ENCODE measurements at places on chromosomes 1 and 21.

- DNase-seq = no peak
These were observed 70.8 kb downstream of the TIAM1 start for GRCh38 chr21:31273278-31273677.

DNA sequence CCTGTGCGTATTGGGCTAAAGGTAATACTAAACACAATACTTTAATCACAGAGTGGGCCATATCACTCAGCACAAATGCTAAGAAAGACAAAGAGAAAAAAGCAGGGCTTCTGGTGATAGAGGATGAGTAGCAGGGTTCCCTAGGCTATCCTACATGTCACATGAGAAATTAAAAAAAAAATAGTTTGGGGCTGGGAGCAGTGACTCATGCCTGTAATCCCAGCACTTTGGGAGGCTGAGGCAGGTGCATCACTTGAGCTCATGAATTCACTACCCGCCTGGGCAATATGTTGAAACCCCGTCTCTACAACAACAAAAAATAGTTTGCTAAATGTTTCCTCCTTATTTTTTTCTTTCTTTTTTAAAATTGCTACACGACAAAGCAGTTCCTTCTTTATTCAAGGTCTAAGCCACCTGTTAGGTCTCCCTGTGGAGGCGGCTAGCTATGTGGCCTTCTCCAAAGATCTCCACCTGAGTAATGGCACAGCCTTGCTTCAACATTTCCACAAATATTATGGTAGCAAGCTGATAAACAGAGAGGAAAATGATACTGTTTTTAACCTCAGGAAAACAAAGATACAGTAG, 1.5 kb downstream of the ENSA start:
- no peak for DNase-seq

- no peak for DNase-seq
These were observed 21.9 kb downstream of the UBE2Q1 start for GRCh38 chr1:154536570-154536969.

GRCh38 chr1:116289193-116289592, 83.9 kb upstream of the ATP1A1 start:
- no peak for DNase-seq

GRCh38 chr1:30965924-30966599, 57.5 kb upstream of the SDC3 start:
- DNase-seq = no peak

GRCh38 chr1:12153181-12153785, 13.5 kb upstream of the TNFRSF1B start:
- DNase-seq = no peak

DNA sequence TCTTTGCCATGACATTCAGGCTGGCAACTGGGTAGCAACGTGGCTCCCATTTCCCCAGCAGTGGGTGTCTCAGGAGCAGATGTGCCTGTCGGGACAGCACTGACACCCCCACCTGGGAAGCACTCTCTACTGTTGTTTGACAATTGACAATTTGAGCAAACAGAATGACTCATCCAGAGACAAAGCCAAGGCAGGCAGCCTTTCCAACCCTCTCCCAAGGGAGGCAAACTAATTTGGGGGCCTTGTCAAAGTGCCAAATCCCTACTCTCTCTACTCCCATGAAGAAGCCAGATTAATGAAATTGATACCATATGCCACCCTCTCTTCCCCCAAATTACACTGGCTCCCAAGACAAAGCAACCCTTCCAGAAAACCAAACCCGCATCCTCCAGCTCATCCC, 65.6 kb downstream of the GRIK3 start:
- DNase-seq = no peak

- peak; percentile 34 for DNase-seq
These were observed 753 bp downstream of the KIF1B start for GRCh38 chr1:10210841-10211804.

DNA sequence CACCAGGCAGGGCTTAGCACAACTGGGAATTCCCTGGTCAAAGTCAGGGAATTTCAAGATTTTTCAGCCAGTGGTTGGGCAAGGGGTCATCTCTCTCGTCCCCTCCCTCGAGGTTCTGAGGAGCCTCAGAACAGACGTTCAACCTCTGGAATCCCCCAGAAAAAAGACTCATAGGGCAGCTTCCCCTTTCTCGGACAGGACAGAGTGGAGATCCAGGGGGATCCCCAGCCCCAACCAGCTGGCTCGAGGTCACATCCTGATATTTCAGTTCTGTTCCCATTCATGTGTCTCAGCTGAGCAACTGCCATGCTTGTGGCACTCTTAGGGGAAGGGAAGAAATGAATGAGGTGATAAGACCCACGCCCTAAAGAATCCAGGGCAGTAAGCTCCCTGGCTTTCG, 4.9 kb upstream of the LAD1 start:
- DNase-seq = no peak

DNA sequence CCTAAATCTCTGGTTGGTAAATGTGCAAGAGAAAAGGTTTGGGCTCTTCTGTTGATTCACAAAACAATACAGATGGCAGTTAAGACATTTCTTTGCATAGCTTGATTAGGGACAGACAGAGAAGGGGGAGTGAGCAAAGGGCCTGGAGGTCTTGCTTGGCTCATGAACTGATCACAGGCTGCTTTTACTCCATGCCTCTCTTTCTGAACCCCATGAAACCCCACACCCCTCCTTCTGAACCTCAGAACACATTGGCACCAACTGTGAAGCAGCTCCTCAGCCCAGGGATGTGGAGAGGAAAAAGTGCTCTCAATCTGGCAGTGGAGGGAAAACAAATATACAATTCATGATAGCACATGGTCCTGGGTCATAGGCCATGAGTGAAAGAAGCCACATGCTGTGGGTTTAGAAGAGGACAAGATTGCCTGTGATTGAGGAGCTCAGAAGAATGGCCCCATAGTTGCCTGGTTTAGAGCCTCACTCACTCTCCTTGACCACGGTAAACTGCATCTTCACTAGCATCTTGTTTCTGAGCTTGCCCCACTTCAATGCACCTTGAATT, 111.6 kb upstream of the GADD45A start:
- no peak for DNase-seq

- no peak for DNase-seq
These were observed 82.9 kb upstream of the QSOX1 start for GRCh38 chr1:180071759-180072158.

- no peak for DNase-seq
These were observed 676 bp upstream of the PADI2 start for GRCh38 chr1:17119773-17120480.

GRCh38 chr1:204267191-204267601, 53.4 kb upstream of the GOLT1A start:
- no peak for DNase-seq

DNA sequence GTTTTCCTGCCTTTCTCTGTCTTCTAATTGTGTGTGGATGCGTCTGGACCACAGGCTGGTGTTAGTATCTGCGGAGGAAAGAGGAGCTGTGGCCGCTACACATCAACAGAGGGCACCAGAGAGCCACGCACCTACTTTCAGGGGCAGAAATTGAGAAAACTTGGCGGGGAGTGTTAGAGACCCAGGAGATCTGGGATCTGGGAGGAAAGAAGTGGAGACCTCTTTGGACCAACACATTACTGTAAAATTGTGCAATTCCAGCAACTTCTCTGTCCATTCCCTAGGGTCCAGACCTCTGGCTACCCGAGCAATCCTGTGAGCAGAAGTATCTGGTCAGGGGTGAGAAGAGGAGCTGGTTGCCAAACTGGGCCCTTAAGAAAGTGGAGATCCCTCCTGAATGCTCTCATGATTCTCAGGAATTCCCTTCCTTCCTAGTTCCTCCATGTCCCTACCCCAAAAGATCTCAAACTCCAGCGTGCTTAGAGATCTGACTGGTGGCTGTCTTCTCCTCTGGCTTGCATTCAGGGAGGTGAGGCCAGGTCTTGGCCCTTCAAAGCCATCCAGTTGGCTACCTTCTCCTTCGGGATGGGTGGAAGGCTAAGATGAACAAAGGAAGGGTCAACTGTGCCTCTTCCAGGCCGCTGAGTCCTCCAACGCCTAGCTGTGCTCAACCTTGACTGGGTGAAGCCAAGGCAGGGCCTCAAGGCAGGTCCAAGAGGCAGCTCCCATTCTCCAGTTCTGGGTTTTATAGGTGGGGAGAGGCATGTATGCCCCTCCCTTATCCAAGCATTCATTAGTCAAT, 1.2 kb upstream of the KIRREL1 start:
- peak; percentile 64 for DNase-seq

GRCh38 chr1:10730985-10731384, 65.5 kb downstream of the CASZ1 start:
- peak; percentile 67 for DNase-seq

GRCh38 chr1:62687421-62687902, 724 bp downstream of the DOCK7 start:
- DNase-seq = peak; percentile 23

DNA sequence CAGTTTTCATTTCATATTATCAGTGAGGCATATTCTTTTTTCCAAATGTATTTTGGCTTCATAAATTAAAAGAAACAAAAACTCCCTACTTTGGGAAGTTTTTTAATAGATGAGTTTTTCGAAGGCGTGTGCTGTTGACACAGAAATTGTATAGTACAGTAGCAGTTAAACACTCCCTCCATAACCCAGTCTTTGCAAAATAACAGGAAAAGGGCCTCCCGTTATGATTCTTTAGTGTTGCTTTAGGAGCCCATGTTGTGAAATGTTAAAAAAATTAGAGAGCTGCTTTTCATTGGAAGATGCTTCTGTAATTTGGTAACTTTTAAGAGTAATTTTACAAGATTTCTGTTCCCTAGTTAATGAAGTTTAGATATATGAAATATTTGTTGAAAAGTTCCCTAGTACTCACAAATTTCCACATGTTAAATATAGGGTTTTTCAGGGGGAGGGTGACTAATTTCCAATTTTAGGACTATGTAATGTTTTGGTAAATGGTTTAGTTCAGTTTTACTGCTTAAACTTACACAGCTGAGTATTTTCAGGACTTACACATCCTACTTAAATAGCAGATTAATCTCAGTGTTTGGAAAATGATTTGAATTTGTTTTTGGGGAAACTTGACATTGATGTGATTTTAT, 2.0 kb downstream of the CAMSAP2 start:
- no peak for DNase-seq

- DNase-seq = no peak
These were observed 64.0 kb upstream of the BCL10 start for GRCh38 chr1:85340427-85340826.

- no peak for DNase-seq
These were observed 141.9 kb upstream of the TNR start for GRCh38 chr1:175885326-175885725.

DNA sequence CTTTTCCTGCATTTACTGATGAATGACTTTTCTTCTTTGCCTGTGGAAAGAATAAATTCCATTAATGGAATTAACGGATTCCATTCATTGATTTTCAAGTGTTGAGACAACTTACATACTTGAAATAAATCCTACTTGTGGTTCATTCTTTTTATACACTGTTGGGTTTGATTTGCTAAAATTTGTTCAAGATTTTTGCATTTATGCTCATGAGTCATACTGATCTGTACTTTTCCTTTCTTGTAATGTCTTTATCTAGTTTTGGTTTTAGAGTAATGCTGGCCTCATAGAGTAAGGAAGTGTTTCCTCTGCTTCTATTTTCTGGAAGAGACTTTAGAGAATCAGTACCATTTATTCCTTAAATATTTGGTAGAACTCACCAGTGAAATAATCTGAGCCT, 14.4 kb downstream of the UROD start:
- no peak for DNase-seq

GRCh38 chr1:116738673-116739370, 15.4 kb upstream of the CD2 start:
- no peak for DNase-seq

DNA sequence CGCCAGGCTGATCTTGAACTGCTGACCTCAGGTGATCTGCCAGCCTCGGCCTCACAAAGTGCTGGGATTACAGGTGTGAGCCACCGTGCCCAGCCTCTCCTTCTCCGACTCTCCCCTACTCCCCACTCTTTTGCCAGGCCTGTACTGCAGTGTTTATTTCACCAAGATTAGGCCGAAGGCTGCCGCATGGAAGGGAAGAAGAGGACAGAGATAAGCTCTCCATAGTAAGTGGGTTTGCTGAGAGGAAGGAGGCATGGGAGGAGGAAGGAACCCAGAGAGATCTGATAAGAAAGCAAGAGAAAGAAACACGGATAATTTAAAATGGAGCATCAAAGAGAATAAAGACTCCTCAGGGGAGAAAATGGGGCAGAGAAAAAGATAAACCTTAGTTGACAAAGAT, 8.7 kb downstream of the PTCH2 start:
- no peak for DNase-seq

DNA sequence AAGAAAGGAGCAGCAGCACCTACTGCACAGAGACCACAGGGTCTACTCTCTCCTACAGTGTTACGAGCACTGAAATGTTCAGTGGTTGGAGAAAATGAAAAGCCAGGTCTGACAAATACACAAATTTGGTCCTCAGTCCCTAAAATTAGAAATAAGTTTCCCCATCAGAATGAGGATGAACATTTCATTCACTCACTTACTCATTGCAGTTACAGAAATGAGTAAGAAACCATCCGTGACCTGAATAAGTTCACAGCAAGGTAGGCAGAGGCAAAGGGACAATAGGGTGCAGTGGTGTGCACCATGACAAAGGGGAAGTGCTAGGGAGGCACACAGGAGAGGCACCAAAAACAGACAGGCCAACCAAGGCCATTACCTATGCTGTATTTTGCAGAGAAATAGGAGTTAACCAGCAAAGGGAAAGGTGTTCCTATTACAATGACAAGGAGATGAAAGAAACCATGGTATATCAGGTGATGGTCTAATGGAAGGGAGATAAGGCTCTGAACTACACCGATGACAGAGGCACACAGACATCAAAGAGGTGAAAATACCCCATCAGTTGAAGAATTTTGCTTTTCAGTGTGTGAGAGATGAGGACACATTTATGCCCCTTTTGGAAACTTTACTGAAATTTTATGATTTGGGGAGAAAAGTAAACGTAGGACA, 29.4 kb downstream of the VAV3 start:
- DNase-seq = no peak

GRCh38 chr1:182952677-182953444, at the start of gene SHCBP1L:
Gene SHCBP1L, minus strand, starts transcription at chr1:182953166. Its CDS starts 33 bp downstream, at chr1:182953133.
- DNase-seq = no peak

GRCh38 chr1:160884579-160884978, 401 bp downstream of the ITLN1 start:
- DNase-seq = peak; percentile 43

DNA sequence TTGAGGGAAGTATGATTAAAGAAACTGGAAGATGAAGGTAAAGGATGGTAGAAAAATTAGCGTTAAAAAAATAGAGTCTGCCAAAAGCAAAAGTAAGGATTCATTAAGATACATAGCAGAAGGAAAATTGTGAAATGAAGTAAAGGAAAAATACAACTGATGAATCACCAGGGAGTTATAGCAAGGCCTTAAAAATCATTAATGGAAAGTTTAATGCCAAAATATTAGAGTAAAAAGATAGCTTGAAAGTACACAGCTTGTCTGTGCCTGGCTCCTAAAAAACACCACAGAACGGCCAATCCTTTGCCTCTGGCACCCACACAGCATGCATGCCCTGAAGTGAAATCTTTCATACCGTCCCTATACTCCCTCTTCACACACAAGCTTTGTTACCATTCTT, 66.9 kb upstream of the APOBEC4 start:
- DNase-seq = no peak

DNA sequence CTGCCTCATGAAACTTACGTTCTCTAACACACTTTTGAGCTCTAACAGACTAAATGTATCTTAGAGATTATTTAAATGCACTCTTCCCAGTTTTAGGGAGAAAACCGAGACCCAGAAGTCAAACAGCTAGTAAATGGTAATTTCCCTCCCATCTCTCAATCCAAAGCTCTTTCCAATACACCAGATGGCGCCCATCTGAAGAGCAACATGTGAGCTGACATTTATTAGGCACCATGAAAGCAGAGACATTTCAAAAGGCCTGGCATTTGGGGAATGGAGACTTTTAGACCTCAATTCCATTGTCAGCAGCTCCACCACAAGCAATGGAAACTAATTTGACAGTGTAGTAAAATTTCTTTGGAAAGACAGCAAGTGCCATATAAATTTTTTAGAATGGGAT, 191.4 kb downstream of the DAB1 start:
- no peak for DNase-seq

- no peak for DNase-seq
These were observed 86.8 kb downstream of the ATP1B1 start for GRCh38 chr1:169193191-169193850.

Measured in HuH-7 (cell line).